Hepatocyte (in vitro differentiated cells): ENCODE measurements at places on chromosomes 4 and X.
A peak's percentile ranks its signal among the peaks of the same experiment; 100 is the strongest.

DNA sequence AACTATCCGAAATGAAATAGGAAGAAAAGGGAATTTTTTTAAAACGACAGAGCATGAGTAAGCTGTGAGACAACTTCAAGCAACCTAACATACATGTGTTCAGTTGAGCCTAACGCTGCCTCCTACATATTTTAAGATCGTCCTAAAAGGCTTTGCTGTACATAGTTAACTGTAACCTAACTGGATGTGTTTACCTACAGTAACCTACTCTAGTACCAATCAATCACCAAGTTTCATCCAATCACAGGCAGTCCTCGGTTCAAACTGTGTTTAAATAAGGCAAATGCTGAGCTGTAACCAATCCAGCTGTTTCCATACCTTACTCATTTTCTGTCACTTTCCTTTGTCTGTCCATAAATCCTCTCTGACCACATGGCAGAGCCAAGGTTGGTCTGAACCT lies 17.1 kb downstream of the RCHY1 start:
- H3K4me1 ChIP-seq: no peaks in the 10 kb centered on the region
- no peak for DNase-seq
- H3K36me3 ChIP-seq: no peaks in the 10 kb centered on the region
- H3K27me3 ChIP-seq: no peaks in the 10 kb centered on the region
- no peak overlapping the region for H3K4me3 ChIP-seq
- no peak overlapping the region for H3K27ac ChIP-seq

DNA sequence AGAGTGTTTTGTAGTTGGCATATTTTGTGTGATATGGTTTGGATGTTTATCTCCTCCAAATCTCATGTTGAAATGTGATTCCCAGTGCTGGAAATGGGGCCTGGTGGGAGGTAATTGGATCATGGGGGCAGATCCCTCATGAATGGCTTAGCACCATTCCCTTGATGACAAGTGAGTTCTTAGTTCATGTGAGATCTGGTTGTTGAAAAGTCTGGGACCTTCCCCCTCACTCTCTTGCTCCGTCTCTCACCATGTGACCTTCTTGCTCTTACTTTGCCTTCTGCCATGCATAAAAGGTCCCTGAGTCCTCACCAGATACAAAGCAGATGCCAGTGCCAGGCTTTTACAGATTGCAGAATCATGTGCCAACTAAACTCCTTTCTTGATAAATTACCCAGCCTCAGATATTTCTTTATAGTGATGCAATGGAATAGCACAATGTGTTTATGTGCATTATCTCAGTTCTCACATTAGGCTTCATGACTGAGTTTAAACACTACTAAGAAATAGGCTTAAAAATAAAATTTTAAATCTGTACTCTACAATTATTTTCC lies 1348.8 kb downstream of the STIM2 start:
- H3K4me3 ChIP-seq: no peak overlapping the region
- H3K36me3 ChIP-seq: no peaks in the 10 kb centered on the region
- no peak overlapping the region for H3K27ac ChIP-seq
- no peaks in the 10 kb centered on the region for H3K27me3 ChIP-seq
- no peak for DNase-seq

DNA sequence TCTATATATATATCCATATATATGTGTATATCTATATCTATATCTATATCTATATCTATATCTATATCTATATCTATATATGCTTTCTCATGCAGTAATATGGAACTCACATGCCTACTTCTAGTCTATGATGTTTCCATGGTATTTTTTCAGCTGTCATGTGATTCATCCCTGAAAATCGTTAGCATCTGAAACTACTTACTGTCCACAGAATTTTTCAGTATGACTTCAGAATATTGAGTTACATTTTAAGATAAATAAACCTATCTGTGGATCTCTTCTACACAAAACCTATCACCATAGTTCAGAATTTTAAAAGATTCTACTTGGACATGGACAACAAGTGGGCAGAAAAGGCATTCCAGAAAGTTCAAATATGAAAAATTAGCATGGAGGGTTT lies 855.1 kb upstream of the INTU start:
- H3K36me3 ChIP-seq: no peaks in the 10 kb centered on the region
- H3K27me3 ChIP-seq: no peaks in the 10 kb centered on the region
- no peak for DNase-seq
- H3K4me3 ChIP-seq: no peak overlapping the region
- H3K27ac ChIP-seq: no peak overlapping the region
- no peaks in the 10 kb centered on the region for H3K4me1 ChIP-seq

DNA sequence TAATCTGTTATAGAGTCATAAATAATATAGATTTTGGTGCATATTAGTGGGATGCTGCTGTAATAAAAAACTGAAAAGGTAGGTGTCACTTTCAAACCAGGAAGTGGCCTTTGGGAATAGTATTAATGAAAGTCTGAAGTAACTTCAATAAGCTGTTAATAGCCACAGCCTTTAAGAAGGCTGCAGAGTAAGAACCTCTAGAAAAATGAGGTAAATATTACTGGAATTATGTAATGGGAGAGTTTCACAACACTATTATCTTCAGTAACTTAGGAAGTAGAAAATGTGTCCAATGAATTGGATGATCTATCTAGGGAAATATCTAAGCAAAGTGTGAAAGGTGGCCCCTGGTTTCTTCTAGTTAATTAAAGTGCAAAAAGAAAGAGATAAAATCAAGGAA lies 104.7 kb downstream of the NCAPG start:
- H3K36me3 ChIP-seq: no peaks in the 10 kb centered on the region
- no peak overlapping the region for H3K4me3 ChIP-seq
- no peak overlapping the region for H3K27ac ChIP-seq
- no peaks in the 10 kb centered on the region for H3K4me1 ChIP-seq
- H3K27me3 ChIP-seq: no peaks in the 10 kb centered on the region

DNA sequence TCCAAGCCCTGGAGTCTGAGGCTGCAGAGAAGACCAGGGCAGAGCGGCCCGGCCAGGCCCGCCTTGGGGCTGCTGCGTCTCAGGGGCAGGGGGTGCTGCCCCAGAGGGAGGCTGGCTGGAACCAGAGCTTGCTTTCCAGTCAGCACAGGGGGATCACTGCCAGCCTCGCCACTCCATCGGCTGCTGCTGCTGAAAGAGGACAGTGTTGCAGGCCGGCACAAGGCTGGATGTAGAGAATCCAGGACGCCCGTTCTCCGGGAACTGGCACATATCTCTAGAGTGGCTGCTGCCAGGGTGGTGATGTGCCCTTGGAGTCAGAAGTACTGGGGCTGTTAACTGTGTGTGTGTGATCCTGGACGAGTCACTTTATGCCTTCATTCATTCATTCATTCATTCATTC lies 31.9 kb upstream of the SORCS2 start:
- no peak for DNase-seq
- H3K27me3 ChIP-seq: no peaks in the 10 kb centered on the region
- H3K27ac ChIP-seq: peak overlapping the region; percentile 63
- H3K4me1 ChIP-seq: peaks cover 6% of the 10 kb centered on the region
- no peak overlapping the region for H3K4me3 ChIP-seq

DNA sequence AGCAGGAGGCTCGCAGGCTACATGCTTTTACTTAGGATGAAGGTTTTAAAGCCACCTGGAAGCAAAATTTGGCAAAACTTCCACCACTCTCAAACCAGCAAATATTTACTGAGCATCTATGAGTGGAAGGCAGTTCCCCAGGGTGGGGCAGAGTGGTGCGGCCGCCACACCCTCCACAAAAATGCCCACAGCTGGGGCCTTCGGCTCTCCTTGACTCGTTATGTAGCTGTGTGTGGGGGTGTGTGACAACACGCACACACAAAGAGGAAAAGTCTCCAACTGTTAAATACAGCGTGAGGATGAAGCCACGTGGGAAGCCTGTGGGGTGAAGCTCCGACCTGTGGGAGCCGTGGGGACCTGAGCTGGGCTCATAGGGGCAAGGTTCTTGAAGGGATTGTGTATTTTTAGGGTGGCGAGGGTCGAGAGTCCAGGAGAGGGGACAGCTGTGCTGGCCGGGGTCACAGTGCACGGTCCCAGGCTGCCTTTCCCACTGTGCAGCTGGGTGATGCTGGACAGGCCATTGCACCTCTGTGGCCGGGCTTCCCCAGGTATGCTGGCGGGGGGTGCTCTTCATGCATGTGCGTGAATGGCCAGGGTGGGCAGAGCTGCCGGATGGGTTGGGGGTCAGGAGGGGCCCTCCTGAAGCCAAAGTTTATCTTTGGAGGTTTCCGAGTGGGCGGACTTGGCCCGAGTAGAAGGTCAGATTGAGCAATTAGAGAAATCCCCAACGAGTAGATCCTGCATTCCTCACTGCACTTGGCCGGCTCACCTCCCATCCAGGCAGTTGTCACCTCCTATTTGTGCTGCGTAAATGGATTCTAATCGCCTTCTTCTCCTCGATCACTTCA lies 25.4 kb downstream of the SORCS2 start:
- H3K27me3 ChIP-seq: no peaks in the 10 kb centered on the region
- H3K27ac ChIP-seq: no peak overlapping the region
- no peak overlapping the region for H3K4me3 ChIP-seq
- no peaks in the 10 kb centered on the region for H3K36me3 ChIP-seq

DNA sequence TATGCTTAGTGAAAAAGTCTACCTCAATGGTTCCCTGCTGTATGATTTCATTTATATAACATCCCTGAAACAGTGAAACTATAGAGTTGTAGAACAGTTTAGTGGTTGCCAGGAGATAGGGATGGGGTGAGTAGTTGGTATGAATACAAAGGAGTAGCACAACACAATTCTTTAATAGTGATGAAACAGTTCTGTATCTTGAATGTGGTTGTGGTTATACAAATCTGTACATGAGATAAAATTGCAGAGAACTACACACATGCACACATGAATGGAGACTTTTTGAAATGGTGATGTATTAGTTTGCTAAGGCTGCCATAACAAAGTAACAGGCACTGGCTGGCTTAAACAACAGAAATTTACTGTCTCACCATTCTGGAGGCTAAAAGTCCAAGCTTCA lies 677.1 kb downstream of the ADGRL3 start:
- no peak for DNase-seq
- H3K4me3 ChIP-seq: no peak overlapping the region
- H3K4me1 ChIP-seq: no peaks in the 10 kb centered on the region
- H3K27me3 ChIP-seq: no peaks in the 10 kb centered on the region
- no peaks in the 10 kb centered on the region for H3K36me3 ChIP-seq

DNA sequence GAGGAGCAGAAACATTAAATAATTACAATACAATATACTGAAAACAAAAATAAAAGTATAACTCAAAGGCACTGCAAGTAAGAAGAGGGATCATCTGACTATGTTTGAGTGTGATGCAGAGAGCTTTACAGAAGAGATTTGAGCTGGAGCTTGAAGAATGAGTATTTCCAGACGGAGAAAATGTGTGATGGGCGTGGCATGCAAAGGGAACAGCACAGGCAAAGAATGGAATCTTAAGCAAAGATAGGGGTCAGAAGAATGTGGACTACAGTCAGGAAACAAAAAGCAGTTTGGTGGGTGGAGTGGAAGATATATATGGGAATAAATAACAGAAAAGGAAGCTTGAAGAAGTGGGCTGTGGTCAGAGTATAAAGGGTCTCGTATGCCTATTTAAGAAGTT lies 45.5 kb downstream of the OPHN1 start:
- DNase-seq: peak; percentile 8
- H3K4me3 ChIP-seq: no peak overlapping the region
- H3K27ac ChIP-seq: no peak overlapping the region
- no peaks in the 10 kb centered on the region for H3K4me1 ChIP-seq
- no peaks in the 10 kb centered on the region for H3K36me3 ChIP-seq
- no peaks in the 10 kb centered on the region for H3K27me3 ChIP-seq

- no peak overlapping the region for H3K4me3 ChIP-seq
- no peaks in the 10 kb centered on the region for H3K36me3 ChIP-seq
- H3K27me3 ChIP-seq: no peaks in the 10 kb centered on the region
- no peak overlapping the region for H3K27ac ChIP-seq
These were observed 795.4 kb upstream of the DIAPH2 start for GRCh38 chrX:95889279-95889678.

DNA sequence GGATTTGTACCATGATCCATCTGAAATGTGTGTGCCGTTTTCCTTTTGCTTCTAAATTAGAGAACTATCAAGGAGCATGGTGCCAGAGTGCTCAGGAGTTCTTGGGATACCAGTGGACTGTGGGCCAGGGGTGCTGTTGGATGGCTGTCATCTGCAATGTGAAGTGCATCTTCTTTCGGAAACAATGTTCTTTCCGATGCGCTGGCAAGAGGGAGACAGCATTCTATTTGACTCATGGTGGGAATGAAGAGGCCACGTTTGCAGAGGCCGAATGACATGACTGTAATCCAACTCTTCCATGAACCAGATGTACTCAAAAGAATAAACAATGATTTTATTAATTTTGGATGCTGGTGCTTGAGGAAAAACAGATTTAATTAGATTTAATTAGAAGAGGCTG lies 45.5 kb downstream of the SORCS2 start:
- H3K4me3 ChIP-seq: no peak overlapping the region
- no peaks in the 10 kb centered on the region for H3K27me3 ChIP-seq
- peaks cover 13% of the 10 kb centered on the region for H3K4me1 ChIP-seq
- peak overlapping the region; percentile 62 for H3K27ac ChIP-seq
- no peaks in the 10 kb centered on the region for H3K36me3 ChIP-seq
- no peak for DNase-seq

- DNase-seq: no peak
- no peak overlapping the region for H3K27ac ChIP-seq
- peaks cover 5% of the 10 kb centered on the region for H3K27me3 ChIP-seq
- no peaks in the 10 kb centered on the region for H3K4me1 ChIP-seq
- H3K36me3 ChIP-seq: no peaks in the 10 kb centered on the region
- no peak overlapping the region for H3K4me3 ChIP-seq
These were observed 91.4 kb upstream of the TTC29 start for GRCh38 chr4:147037069-147037468.

- no peak overlapping the region for H3K4me3 ChIP-seq
- no peaks in the 10 kb centered on the region for H3K36me3 ChIP-seq
- peak overlapping the region; percentile 63 for H3K27ac ChIP-seq
- no peaks in the 10 kb centered on the region for H3K4me1 ChIP-seq
These were observed 127.2 kb downstream of the UBE2K start for GRCh38 chr4:39825090-39825489.

- H3K27ac ChIP-seq: peak overlapping the region; percentile 81
- H3K36me3 ChIP-seq: no peaks in the 10 kb centered on the region
- H3K27me3 ChIP-seq: no peaks in the 10 kb centered on the region
These were observed 246.2 kb downstream of the SCFD2 start for GRCh38 chr4:53119680-53120079.

- H3K36me3 ChIP-seq: no peaks in the 10 kb centered on the region
- no peaks in the 10 kb centered on the region for H3K4me1 ChIP-seq
- H3K27me3 ChIP-seq: no peaks in the 10 kb centered on the region
- no peak overlapping the region for H3K4me3 ChIP-seq
- no peak for DNase-seq
These were observed 605.6 kb upstream of the BOD1L1 start for GRCh38 chr4:14233126-14233525.

GRCh38 chrX:111831343-111831742 lies 44.6 kb upstream of the TRPC5OS start:
- DNase-seq: no peak
- no peaks in the 10 kb centered on the region for H3K4me1 ChIP-seq
- no peaks in the 10 kb centered on the region for H3K27me3 ChIP-seq
- no peaks in the 10 kb centered on the region for H3K36me3 ChIP-seq
- H3K4me3 ChIP-seq: no peak overlapping the region
- H3K27ac ChIP-seq: no peak overlapping the region

DNA sequence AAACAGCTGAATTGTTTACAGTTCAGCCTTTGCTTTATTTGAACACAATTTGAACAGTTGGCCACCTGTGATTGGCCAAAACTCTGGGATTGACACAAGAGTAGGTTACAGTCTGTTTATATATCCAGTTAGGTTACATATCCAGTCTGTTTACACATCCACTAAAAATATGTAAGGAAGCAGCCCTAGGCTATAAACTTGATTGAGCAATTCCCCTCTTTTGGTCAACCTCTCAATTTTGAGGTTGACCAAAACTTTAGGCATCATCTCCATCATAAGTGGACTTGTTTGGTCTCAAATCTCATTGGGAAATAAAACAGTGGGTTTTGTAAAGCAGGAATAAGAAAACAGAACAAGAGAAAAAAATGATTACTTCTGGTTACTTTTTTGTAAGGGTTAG lies 190.8 kb downstream of the SPATA18 start:
- H3K36me3 ChIP-seq: no peaks in the 10 kb centered on the region
- no peak overlapping the region for H3K4me3 ChIP-seq
- H3K27me3 ChIP-seq: no peaks in the 10 kb centered on the region
- DNase-seq: no peak
